Left kidney (tissue), 8 donors: ENCODE measurements at places on chromosomes 7 and 10. TPM values are rescaled to one million over a fixed set of nuclear protein-coding genes. Genes with fewer than 3 reads are reported as not detected.

The GPR26 gene
- 0.07 TPM for polyA plus RNA-seq

The IRF5 gene
- 8.3 TPM for polyA plus RNA-seq

The KLF14 gene
- polyA plus RNA-seq: 0.76 TPM

The ADAMTS14 gene
- 1.1 TPM for polyA plus RNA-seq

The RNF32 gene
- polyA plus RNA-seq: 3.9 TPM

The NUTM2B gene
- polyA plus RNA-seq: 2.0 TPM

The MYL7 gene
- 1.4 TPM for polyA plus RNA-seq

The GPR15LG gene
- polyA plus RNA-seq: 0.52 TPM

The INTS1 gene
- 55.4 TPM for polyA plus RNA-seq

The FUOM gene
- polyA plus RNA-seq: 18.1 TPM

The ACTL6B gene
- not detected for polyA plus RNA-seq

The MRLN gene
- 0.48 TPM for polyA plus RNA-seq

The NUTM2E gene
- 0.18 TPM for polyA plus RNA-seq

The SYNPO2L gene
- polyA plus RNA-seq: 1.6 TPM

The MCM10 gene
- polyA plus RNA-seq: 17.1 TPM

The AMZ1 gene
- 0.63 TPM for polyA plus RNA-seq

The NAT16 gene
- polyA plus RNA-seq: not detected

The UBE2H gene
- 137 TPM for polyA plus RNA-seq

The LBX1 gene
- not detected for polyA plus RNA-seq

The H2BK1 gene
- not detected for polyA plus RNA-seq

The ERVW-1 gene
- polyA plus RNA-seq: 2.7 TPM

The KLLN gene
- 1.5 TPM for polyA plus RNA-seq

The SDK1 gene
- 7.1 TPM for polyA plus RNA-seq

The OLAH gene
- 0.96 TPM for polyA plus RNA-seq

The C10orf90 gene
- 0.45 TPM for polyA plus RNA-seq

The IDI2 gene
- not detected for polyA plus RNA-seq

The HACD1 gene
- 16.5 TPM for polyA plus RNA-seq

The EPO gene
- polyA plus RNA-seq: 0.20 TPM
